ENCODE measurements at places on chromosomes 2 and 18.

- no peak for DNase-seq
These were observed 139.1 kb downstream of the IRS1 start for GRCh38 chr2:226660526-226660925.

DNA sequence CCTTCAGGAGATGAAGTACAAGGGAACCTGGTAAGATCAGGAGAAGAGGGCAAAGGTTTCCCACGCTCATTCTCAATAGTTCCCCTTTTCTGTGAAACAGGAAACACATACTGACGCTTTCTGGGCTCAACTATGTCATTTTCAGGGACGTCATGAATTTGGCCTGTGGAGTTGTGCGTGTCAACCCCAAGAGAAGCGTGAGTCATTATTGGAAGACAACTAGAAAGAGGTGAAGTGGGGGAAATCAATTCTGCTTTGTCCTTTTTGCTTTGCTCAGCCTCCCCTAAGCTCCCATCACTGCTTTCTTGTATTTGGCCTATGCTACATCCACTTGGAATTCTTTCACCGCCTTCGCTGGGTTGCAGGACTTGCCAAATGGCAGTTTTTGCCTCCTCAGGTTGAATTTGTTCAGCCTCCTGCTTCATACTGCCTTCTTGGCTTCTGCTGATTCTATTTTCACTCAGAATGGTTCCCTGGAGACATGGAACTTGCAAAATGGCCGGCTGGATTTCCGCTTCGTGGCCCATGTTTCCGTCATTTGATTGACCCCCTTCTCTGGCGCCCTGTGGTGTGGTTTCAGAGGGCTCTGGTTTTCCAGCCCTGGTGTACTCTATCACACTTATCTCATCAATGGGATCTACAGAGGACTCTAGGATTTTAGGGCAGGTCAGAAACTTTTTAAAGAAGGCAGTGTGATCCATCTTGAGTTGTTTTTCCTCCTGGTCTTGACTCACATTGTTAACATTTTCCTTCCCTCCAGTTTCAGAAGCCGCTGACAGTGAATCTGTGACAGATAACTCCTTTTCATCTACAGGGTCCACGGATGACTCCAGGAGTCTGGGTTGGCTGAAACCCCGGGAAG is 93.3 kb downstream of the ALPK2 start:
- DNase-seq: no peak

DNA sequence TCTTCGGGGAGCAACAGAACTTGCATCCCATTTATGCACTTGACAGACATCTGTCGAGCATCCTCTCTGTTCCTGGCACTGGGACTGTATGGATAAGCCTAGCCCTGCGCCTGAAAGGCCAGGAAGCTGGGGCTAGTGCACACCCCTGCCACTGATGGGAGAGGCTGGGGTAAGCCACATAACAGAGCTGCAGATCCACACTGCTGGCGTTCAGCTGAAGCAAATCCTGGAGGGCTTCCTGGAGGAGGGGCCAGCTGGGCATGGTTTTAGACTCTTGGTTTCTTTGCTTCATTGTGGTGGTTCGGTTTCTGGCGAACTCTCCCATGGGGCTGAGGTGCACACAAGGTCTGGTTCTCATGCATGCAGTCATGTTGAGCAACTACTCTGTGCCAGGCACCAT is 45.5 kb upstream of the FOSL2 start:
- DNase-seq: no peak

GRCh38 chr18:76380791-76381405 is 114.1 kb downstream of the ZNF516 start:
- no peak for DNase-seq

GRCh38 chr2:128374711-128375413 is 56.2 kb upstream of the HS6ST1 start:
- DNase-seq: no peak

GRCh38 chr2:11343368-11343649 is 1.1 kb downstream of the ROCK2 start:
- DNase-seq: peak; percentile 28

DNA sequence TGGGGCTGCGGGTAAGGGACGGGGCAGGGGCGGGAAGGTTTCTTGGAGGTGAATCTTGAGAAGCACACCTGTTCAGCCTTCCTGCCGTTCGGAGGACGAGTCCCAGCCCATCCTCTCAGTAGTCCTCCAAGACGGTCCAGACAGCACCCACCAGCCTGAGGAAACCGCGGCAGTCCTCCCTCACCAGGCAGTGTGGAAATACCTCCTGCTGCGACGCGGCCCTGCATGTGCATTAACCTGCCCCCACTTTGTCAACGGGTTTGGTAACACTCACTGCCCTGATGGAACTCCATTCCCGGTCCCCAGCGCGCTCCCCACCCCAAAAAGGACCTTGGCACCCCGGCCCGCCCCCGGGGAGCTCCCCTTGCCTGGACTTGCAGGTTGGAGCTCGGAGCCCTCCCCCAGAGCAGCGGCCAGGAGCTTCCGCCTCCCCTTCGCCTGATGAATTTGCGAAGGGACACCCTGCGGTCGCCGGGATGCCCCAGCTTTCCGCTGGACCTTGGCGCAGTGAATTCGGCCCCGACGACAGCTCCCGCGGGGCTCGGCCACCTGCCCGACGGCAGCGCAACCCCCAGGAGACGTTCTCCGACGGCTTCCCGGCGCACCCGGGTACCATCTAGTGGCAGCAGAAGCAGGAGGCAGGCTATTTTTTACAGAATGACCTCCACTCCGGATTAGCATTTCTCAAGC is 31.5 kb downstream of the ACVR1C start:
- DNase-seq: peak; percentile 62

- no peak for DNase-seq
These were observed 9.1 kb downstream of the NGEF start for GRCh38 chr2:233003658-233004555.

GRCh38 chr2:159585622-159586021 is 30.7 kb downstream of the BAZ2B start:
- no peak for DNase-seq

DNA sequence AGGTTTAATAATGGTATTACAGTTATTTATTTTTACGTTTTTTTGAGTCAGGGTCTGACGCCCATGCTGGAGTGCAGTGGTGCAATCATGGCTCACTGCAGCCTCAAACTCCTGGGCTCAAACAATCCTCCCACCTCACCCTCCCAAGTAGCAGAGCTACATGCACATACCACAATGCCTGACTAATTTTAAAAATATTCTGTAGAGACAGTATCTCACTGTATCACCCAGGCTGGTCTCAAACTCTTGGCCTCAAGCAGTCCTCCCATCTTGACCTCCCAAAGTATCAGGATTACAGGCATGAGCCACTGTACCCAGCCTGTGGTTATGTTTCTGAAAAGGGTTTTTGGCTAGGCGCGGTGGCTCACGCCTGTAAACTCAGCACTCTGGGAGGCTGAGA is 120.8 kb downstream of the ESCO1 start:
- DNase-seq: no peak

DNA sequence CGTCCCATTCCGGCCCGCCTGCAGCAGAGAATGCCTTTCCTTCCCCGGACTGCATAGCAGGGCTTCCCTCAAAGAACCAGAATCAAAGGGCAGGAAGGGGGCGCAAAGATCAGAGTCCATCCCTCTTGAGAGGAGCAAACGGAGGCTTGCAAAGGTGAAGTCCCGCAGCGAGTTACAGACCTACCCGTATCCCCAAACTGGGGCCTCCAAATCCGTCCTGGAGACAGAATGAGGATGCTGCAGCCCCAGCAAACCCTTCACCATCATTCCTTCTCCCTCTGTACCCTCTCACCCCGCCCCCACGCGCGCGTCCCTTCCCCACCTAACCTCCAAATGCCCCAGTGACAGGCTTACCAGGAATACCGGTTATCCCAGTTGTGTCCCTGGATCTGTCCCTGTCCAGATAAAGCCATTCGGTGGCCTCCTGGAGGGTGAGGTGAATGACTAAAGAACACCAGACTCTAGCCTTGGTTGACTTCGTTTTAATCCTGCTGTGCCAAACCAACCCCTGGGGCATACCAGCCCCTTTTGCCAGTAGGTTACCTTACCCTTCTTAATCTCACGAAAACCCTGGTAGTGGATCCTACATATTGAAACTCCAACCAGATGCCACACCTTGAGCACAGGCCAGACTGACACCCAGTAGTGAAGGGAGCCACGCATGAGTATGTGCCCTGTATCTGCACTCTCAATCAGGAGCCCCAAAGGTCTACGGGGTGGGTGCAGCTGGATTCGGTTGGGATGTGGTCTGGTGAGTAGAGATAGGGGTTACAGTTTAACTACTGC is 961 bp upstream of the SLC40A1 start:
- DNase-seq: no peak

GRCh38 chr2:112010751-112011150 is 44.3 kb upstream of the TMEM87B start:
- no peak for DNase-seq

DNA sequence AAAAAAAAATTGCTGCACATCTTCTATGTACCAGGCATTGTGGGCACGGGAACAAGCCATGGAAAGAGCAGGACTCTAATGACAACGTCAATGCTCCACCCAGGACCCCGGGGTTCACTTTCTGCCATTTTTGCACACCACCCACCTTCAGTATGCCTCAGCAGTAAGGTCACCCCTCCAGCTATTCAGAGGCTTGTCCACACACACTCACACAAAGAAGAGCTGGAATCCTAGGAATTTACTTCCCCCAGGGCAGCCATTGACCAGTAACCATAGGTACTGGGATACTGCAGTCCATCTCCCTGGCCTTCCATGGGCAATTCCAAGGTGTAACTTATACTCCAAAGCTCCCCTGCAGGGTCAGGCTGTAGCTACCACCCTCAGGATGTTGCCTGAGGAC is 170.8 kb downstream of the SUCLG1 start:
- DNase-seq: no peak

- DNase-seq: no peak
These were observed 79.8 kb downstream of the DTNA start for GRCh38 chr18:34789768-34790344.

- DNase-seq: no peak
These were observed 685.6 kb upstream of the SALL3 start for GRCh38 chr18:78293940-78294541.

DNA sequence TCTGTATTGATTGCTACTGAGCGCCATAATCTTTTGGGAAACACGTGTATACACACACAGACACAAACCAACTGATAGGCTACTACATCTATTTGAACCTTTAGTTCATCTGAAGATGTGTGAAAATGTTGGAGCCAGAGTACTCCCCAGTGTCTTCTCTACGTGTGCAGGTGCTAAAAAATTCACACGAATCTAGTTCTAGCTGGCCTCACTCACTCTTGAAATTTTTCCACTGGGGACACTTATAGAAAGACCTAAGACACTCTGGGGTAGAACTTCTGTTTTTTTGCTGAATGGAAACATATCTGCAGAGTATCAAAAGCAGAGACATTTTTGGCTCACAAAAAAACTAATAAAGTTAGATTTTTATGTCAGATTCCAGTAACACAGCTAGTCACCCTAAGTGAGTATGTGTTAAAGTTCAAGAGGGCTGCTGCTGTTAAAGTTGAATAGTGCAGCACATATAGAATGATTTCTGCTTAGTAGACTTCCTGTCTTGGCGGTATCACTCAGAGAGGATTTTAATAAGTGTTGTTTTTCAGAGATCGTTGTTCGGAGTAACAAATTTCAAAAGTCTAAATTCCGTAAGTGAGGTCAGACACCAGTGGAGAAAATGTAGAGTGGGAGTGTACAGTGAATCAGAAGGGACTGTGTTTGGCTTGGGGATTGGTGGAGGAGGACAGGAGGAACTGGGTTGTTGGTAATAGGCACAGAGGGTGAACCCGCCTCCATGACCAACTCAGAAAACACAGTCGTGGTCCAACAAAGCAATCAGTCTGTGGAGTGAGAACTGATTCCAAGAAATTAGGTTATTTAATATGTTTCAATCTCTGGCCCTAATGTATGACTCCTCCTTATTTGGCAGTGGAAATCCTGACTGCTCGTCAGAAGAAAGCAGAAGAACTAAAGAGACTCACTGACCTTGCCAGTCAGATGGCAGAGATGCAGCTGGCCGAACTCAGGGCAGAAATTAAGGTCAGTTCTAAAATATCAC is 43.1 kb downstream of the KCTD18 start:
- DNase-seq: no peak

DNA sequence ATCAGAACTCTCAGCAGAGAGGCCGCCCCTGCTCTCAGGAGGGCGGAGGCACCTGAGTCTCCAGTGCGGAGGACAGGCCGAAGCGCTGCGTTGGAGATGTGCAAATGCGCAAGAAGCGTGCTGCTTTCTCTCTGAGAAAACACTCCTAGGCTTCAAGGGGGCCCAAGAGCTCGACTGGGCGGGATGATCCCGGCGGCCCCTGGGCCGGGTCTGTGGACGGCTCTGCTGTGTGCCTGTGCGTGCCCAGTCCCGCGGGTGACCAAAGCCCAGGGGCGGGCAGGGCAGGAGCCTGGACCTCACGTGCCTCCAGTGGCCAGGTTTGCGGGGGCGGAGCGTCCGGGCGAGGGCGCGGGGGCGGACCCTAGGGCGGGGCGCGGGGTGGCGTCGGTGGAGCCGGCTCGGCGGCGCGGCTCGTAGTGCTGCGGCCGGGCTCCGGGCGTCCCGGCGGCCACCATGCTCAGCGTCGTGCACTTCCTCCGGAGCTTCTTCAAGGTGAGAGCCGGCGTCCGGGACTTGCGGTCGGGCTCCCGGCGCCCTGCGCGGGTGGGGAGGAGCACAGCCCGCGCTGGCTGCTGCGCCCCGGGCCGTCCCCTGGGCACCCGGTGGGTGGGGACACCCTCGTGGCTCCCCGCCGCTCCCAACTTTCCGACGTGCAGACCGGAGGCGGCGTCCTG is at the start of gene ARHGEF4:
Gene ARHGEF4 (plus strand): TSS at position 414 of the 674 bp plus-strand sequence. CDS start 40 bp downstream, at position 454.
- no peak for DNase-seq

DNA sequence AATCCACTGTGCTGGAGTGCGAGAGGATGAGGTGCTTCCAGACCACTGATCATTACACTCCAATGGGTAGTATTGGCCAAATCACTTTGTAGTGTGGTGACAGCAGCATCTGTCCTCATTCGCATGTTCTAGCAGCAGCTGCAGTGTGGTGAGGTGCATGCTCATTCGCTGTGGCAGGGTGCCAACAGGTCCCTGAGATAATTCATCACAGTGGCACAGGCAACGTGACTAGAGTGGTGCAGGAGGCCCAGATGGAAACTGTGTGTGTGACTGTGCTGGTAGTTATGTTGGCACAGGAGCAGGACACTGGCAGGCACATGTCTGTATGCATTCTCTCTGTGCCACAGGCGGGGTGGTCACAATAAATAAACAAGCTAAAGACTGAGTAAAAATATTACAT is 329.5 kb upstream of the SYT4 start:
- no peak for DNase-seq

GRCh38 chr2:182715121-182715891 is 751 bp upstream of the DNAJC10 start:
- no peak for DNase-seq

GRCh38 chr18:79062806-79063205 is 6.4 kb upstream of the ATP9B start:
- DNase-seq: no peak

DNA sequence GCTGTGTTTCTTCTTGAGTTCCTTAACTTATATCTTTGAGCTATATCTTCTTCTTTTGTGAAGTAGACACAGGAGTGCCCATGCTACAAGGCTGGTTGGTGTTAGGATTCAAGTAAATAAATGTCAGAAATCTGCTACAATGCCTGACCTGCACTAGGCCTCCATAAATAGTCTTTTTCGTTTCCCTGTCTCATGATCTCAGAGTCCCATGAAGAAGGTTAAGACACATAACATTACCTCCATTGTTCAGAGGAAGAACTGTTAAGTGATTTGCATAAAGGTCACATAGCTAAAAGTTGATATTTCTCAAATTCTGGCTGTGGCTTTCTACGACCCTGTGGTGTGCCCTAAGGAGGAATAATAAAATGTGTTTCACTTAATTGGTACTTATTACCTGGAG is 228.4 kb downstream of the KCNS3 start:
- no peak for DNase-seq

- DNase-seq: no peak
These were observed 36.4 kb downstream of the NEDD4L start for GRCh38 chr18:58080451-58080850.

Data from head of caudate nucleus (tissue), 42 donors.